T-helper 2 cell treated with Interferon-gamma antibody and Interleukin-4, amounts not matched to agents 100 ng/mL and 5 ng/mL, for 36 hours (primary cell): ENCODE measurements at places on chromosomes 12 and 14. TPM values are rescaled to one million over a fixed set of nuclear protein-coding genes. Genes with fewer than 3 reads are reported as not detected.

FGF6 gene
- total RNA-seq: not detected in 2 replicates

GALNT6 gene
- 24.8 and 26.6 TPM in 2 replicates for total RNA-seq

NIN gene
- 65.1 and 68.9 TPM in 2 replicates for total RNA-seq

GTF2H3 gene
- total RNA-seq: 45.4 and 49.6 TPM in 2 replicates
